Activated T-helper 1 cell treated with anti-CD3 and anti-CD28 coated beads, Interleukin-12 subunit alpha, Interleukin-12 subunit beta, Interleukin-2, Interleukin-4 antibody, amounts not matched to agents 30 ng/mL and 10 ng/mL and 1 ng/mL, durations not matched to agents 14 hours and 24 hours and 36 hours (primary cell): ENCODE measurements at places on chromosomes 2 and 18.

GRCh38 chr2:151996243-151997003, 102.4 kb downstream of the CACNB4 start:
- DNase-seq: no peak

- no peak for DNase-seq
Observed at GRCh38 chr2:80338794-80339193, 34.2 kb upstream of the LRRTM1 start.

- DNase-seq: no peak
Observed at GRCh38 chr18:463827-464541, 36.5 kb downstream of the COLEC12 start.

DNA sequence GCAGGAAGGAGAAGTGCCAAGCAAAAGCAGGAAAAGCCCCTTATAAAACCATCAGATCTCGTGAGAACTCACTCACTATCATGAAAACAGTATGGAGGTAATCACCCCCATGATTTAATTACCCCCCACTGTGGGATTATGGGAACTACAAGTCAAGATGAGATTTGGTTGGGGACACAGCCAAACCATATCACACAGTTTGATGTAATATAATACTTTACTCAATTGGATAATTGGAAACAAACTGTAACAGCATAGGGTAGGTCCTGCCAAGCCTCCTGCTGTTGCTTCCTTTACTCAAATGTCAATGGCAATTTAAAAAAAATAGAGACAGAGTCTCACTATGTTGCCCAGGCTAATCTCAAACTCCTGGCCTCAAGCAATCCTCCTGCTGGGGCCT, 15.5 kb upstream of the METTL21A start:
- no peak for DNase-seq

- no peak for DNase-seq
Observed at GRCh38 chr2:9336576-9337314, 86.6 kb downstream of the ITGB1BP1 start.

DNA sequence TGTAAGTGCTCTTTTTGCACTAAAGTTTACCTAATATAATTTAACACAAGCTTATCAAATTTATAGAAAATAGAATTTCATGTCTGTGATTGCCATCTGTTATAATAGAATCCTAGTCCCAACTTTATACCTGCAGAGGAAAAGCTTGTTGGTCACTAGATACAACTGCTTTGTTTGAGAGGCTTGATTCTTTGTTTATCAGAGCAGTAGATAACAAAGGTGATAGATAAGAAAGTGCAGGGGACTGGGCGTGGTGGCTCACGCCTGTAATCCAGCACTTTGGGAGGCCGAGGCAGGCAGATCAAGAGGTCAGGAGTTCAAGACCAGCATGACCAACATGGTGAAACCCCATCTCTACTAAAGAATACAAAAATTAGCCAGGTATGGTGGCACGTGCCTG, 528.0 kb downstream of the STK39 start:
- DNase-seq: no peak

- no peak for DNase-seq
Observed at GRCh38 chr2:237426517-237426916, 12.6 kb upstream of the COL6A3 start.

DNA sequence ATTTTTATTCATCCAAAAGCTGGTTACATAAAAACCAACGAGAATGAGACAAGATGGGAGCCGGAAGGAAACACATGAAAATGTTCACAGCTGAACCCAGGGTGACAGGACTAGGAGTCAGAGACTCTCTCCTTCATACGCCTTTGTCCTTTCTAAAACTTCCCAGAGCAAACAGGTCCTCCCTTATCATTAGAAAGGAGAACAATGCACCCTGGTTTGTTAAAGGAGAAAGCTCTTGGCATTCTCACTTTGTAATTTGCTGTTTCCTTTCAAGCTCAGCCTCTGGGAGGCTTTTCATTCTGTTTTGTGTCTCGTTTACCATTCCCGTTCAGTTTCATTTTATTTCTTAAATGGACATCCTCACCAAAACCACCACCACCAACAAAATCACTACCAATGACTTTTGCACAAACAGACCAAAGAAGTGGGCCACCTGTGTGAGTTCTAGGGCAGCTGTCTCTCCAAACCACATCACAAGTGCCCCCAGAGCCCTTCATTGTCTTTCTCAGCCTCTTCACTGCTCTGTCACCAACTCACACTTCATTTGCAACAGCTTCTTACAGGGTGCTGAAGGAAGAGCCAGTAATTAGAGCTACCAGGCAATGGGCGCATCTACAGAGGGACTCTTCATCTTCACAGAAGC, 105.3 kb downstream of the HDAC4 start:
- no peak for DNase-seq

GRCh38 chr2:95313296-95314131, 16.4 kb downstream of the KCNIP3 start:
- no peak for DNase-seq

GRCh38 chr2:134347756-134348155, 93.9 kb downstream of the MGAT5 start:
- no peak for DNase-seq

DNA sequence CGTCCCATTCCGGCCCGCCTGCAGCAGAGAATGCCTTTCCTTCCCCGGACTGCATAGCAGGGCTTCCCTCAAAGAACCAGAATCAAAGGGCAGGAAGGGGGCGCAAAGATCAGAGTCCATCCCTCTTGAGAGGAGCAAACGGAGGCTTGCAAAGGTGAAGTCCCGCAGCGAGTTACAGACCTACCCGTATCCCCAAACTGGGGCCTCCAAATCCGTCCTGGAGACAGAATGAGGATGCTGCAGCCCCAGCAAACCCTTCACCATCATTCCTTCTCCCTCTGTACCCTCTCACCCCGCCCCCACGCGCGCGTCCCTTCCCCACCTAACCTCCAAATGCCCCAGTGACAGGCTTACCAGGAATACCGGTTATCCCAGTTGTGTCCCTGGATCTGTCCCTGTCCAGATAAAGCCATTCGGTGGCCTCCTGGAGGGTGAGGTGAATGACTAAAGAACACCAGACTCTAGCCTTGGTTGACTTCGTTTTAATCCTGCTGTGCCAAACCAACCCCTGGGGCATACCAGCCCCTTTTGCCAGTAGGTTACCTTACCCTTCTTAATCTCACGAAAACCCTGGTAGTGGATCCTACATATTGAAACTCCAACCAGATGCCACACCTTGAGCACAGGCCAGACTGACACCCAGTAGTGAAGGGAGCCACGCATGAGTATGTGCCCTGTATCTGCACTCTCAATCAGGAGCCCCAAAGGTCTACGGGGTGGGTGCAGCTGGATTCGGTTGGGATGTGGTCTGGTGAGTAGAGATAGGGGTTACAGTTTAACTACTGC, 961 bp upstream of the SLC40A1 start:
- DNase-seq: no peak

DNA sequence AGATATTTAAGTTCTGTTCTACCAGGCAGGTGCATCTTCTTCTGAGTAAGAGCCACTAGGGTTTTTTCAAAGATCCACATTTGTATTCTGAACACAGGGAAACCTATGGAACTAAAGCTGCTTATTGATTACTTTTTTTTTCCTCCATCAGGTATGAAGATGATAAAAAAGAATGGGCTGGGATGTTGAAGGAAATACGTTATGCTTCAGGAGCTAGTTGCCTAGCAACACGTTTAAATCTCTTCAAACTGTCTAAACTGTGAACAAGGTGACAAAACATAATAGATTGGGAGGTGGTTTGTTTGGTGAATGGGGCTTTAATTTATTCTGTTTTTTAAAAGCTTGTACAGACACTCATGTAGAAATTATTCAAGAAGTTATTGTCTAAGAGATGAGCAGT, 15.9 kb downstream of the KLHL41 start:
- no peak for DNase-seq

- DNase-seq: no peak
Observed at GRCh38 chr2:15471606-15472005, 89.5 kb downstream of the NBAS start.

- no peak for DNase-seq
Observed at GRCh38 chr2:84768840-84769239, 112.0 kb downstream of the TRABD2A start.

DNA sequence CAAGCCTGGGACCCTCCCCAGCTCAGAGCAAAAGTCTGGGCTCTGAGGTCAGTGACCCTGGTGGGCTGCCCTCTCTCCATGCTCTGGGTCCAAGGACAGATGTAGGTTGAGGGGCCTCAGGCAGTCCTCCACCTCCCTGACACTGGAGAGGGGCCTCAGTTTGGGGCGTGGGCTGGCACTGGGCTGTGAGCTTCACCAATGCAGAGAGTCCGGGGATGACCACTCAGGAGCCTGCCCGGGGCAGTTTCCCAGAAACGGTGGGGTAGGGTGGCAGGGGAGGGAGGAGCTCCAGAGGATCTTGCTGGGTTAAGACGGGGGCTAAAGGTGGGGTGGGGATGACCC, 40.5 kb upstream of the SMAD7 start:
- no peak for DNase-seq

DNA sequence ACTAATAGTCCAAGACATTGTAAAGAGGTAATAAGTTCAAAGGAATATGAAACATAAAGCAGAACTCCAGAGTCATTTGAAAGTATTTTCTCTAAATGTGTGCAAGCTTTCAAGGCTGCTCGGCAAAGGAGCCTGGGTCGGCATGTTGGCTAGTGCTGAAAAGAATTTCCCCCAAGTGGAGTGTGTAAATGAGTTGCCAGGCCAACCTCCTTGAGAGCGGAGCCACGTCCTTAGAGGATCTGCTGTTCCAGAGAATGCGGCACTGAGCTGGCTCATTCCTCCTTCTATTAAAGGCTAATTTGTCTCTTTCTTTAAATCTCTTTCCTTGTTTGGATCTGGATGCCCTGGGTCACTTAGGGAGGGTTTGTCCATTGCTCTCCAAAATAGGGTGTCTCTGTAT, 127.5 kb downstream of the RDH14 start:
- DNase-seq: no peak

- no peak for DNase-seq
Observed at GRCh38 chr2:218010984-218011652, 8.3 kb upstream of the TNS1 start.

- DNase-seq: no peak
Observed at GRCh38 chr2:99988599-99988998, 153.8 kb downstream of the AFF3 start.

DNA sequence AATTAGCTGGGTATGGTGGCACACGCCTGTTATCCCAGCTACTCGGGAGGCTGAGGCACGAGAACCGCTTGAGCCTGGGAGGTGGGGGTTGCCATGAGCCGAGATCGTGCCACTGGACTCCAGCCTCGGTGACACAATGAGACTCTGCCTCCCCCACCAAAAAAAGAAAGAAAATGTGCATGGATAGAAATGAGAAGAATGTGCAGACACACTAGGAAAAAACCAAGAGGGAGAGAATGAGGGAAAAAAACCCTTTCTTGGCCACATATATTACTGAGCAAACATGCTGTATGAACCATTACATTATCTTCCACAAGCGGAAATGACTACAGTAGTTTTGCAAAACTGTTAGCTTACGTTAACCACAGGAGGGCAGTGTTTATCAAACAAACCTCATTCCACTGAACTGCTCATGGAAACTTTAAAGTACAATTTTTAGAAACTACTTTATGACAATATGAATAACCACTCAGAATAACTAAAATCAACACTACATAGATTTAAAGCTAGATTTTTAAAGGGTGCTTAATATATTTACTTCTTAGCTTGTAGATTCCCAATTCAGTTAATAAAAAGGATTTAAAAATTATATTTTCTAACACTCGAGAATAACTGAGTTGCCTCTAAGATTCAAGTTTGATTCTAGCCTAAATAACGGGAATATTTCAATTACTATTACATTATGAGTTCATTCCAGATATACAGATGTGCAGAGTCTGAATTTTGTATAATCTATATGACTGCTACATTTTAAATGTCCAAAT, 26.4 kb downstream of the ASXL2 start:
- peak; percentile 44 for DNase-seq

DNA sequence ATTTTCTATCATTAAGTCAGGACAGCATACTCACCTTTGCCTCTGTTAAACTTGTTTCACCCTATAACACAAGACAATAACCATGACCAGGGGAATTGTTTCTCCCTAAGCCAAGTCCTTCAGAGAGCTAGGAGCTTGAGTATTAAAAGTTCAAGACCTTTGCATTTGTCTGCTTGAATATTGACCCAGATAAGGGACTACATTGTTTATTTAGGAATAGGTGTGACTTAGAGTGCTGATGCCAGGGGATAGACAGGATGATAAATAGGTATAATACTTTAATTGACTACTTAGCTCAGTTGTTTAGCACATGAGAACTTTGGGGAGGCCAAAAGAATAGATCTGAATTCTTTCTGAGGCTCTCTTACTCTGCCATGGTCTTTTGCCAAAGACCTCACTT, 185.8 kb downstream of the FMNL2 start:
- no peak for DNase-seq

- DNase-seq: no peak
Observed at GRCh38 chr2:179861027-179861415, 391 bp downstream of the ZNF385B start.

- no peak for DNase-seq
Observed at GRCh38 chr2:240602266-240603050, 15.9 kb downstream of the CAPN10 start.

- no peak for DNase-seq
Observed at GRCh38 chr2:205473791-205474190, 208.5 kb upstream of the NRP2 start.

- no peak for DNase-seq
Observed at GRCh38 chr18:22705328-22705727, 227.8 kb upstream of the RBBP8 start.

GRCh38 chr2:189576396-189576795, 4.2 kb downstream of the SLC40A1 start:
- no peak for DNase-seq

DNA sequence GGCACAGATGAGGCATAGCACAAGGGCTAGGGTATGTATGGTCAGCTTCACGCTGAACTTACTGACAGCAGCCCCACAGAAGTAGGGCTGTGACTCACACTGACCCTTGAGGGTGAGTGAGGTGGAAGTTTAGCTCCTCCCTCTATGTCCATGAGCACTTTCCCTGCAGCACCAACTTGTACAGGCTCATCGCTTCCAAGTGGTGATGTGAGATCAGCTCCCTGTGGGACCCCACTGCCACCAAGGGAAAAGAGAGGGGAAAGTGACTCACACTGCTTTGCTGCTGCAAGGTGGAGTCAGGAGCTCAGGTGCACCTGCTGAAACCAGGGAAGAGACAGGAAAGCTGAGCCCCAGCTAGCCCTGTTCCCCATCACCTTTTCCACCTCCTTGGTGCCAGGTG, 91.5 kb downstream of the TEX51 start:
- DNase-seq: no peak

- no peak for DNase-seq
Observed at GRCh38 chr2:56182420-56182819, 1.4 kb upstream of the CCDC85A start.

DNA sequence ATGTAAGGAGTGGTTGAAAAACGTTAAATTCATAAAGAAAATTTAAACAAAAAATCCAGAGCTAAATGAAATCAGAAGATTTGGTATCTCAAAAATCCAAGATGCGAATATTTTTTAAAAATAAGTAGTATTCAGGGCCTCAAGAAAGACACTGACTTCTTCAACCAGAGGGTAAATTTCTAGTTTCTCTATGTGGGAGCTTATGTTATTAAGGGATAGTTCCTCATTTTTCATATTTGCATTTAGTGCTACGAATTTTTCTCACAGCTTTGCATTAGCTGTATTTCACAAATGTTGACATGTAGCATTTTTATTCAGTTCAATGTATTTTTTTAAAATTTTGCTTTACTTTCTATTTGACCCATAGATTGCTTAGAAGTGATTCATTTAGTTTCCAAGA, 454.7 kb downstream of the CBLN2 start:
- DNase-seq: no peak

GRCh38 chr2:241461693-241462677, 46.4 kb downstream of the STK25 start:
- DNase-seq: no peak
